ENCODE measurements at places on chromosomes 7 and 10. TPM values are rescaled to one million over a fixed set of nuclear protein-coding genes. Genes with fewer than 3 reads are reported as not detected.

- no peak overlapping the region for H3K27ac ChIP-seq
- no peak for DNase-seq
- H3K4me3 ChIP-seq = no peak overlapping the region
- H3K4me1 ChIP-seq = no peaks in the 10 kb centered on the region
- no peaks in the 10 kb centered on the region for H3K27me3 ChIP-seq
- no peaks in the 10 kb centered on the region for H3K36me3 ChIP-seq
These were observed 172.6 kb upstream of the CACNA2D1 start for GRCh38 chr7:82616059-82616728.

DNA sequence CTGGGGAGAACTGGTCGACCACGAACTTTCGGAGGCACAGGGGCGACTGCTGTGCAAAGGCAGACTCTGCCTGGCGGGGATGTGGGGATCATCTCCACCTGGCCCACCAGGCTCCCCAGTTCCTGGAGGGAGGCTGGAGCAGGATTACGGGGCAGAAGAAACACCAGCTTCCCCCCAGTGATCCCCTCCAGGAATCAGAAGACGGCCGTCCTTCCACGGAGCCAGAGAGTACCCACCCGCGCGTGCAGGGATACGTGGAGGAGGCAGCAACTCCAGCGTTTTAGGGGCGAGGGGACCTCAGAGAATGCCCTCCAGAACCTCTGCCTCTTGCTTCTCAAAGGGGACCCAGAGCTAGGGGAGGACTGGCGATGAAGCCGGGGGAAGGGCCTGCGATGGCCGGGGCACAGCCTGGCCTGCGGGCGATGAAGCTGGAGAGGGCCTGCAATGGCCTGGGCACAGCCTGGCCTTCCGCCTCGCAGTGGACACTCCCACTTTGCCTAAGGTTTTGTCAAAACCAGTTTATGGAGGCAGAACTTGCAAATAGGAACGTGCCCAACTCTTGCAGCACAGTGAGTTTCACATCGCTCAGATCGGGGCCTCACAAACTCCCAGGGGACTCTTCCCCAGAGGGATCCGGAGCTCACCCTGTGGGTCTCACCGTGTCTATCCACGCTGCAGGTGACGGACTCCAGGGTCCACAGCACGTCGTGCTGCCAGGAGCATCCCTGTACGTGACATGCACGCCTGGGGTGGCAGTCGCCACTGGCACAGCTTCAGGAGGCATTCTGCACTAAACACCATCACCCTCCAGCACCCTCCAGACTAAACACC is 77.9 kb upstream of the PDGFA start:
- H3K4me1 ChIP-seq = peaks cover 31% of the 10 kb centered on the region
- no peak overlapping the region for H3K27ac ChIP-seq
- no peaks in the 10 kb centered on the region for H3K36me3 ChIP-seq
- no peaks in the 10 kb centered on the region for H3K27me3 ChIP-seq

DNA sequence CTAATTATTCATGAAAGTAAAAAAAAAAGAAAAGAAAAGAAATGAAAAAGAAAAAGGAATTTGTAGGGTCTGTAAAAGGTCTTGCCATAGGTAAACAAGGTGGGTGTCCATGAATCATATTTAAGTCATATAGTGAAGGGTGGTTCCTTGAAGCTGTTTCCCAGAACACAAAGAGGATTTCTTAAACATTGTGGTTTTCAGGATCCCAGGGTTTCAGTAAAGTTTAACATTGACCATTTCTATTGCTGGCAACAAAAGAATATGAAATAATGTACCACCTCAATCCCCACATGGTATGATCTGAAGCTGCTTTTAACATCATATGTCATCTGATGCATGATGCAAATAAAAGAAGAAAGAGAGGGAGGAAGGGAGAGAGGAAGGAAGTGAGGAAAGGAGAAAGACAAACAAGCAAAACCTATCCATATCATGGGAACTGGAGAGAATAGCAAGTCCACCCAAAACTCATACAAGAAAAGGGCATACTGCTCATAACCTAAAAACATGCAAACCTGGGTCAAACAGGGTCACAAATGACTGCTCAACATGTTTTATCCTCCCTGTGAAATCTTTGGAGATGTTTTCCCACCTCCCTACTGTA is 663.5 kb downstream of the SORCS1 start:
- no peaks in the 10 kb centered on the region for H3K27me3 ChIP-seq
- H3K4me3 ChIP-seq = no peak overlapping the region
- H3K36me3 ChIP-seq = no peaks in the 10 kb centered on the region
- no peaks in the 10 kb centered on the region for H3K4me1 ChIP-seq
- H3K27ac ChIP-seq = no peak overlapping the region

DNA sequence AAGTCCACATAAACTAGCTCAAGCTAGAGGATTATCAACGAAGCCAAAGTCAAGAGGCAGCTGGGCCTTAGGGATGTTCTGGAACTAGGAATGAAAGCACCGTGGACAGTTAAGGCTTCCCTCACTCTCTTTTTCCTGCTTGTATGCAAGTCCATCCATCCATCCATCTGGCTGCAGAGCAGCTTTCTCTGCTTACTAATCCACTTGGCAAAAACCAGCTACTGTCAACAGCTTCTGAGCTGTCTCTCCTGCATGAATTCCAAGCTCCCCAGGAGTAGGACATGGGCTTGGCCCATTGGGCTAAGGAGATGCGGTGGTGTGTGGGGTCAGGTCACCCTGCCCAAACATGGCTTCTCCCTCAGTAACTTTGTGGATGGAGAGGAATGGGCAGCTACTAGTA is 66.2 kb downstream of the NAMPT start:
- H3K27me3 ChIP-seq = no peaks in the 10 kb centered on the region
- no peaks in the 10 kb centered on the region for H3K36me3 ChIP-seq
- DNase-seq = no peak
- peaks cover 51% of the 10 kb centered on the region for H3K4me1 ChIP-seq
- H3K4me3 ChIP-seq = no peak overlapping the region

- no peaks in the 10 kb centered on the region for H3K36me3 ChIP-seq
- H3K27me3 ChIP-seq = no peaks in the 10 kb centered on the region
- H3K4me1 ChIP-seq = peaks cover 5% of the 10 kb centered on the region
- no peak for DNase-seq
- H3K27ac ChIP-seq = no peak overlapping the region
- no peak overlapping the region for H3K4me3 ChIP-seq
These were observed 95.1 kb downstream of the BMPR1A start for GRCh38 chr10:86851328-86852207.

DNA sequence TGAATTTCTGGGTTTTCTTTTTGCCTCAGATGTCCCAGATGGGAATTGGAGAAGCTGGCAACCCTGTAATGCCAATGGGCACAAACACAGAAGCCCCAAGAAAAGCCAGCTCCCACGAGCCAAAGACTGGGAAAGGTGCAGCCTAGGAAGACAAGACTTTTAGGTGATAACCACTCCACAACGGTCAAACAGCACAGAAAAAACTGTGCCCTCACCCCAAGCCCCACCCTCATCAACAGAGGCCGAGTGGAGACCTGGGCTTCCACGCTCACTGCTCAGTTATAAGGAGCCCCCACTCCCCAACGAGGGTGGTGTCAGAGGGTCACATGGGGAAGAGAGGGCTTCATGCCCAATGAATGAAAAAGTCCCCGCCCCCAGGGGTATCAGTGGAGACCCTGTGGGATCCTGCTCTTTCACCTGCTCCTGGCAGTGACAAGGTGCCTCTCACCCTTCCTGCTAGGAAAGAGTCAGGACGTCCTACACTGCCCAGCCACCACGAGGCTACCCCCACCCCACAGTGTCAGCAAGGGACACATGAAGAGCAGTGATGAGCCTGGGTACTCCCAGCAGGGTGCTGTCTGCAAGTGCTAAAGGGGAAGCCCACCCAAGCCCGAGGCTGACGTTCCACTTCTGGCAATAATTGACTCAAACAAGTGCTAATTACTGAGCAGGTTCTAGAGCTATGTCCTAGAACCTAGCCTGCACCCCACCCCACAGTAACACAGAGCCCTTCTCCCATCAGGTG is 8.3 kb downstream of the TMEM273 start:
- H3K36me3 ChIP-seq = no peaks in the 10 kb centered on the region
- H3K4me3 ChIP-seq = no peak overlapping the region
- peak; percentile 57 for DNase-seq
- no peak overlapping the region for H3K27ac ChIP-seq
- H3K27me3 ChIP-seq = no peaks in the 10 kb centered on the region

GRCh38 chr7:98192781-98193457 is 18.3 kb upstream of the BHLHA15 start:
- no peak for DNase-seq
- H3K36me3 ChIP-seq = peaks cover 61% of the 10 kb centered on the region
- H3K27ac ChIP-seq = no peak overlapping the region
- no peak overlapping the region for H3K4me3 ChIP-seq
- no peaks in the 10 kb centered on the region for H3K27me3 ChIP-seq

DNA sequence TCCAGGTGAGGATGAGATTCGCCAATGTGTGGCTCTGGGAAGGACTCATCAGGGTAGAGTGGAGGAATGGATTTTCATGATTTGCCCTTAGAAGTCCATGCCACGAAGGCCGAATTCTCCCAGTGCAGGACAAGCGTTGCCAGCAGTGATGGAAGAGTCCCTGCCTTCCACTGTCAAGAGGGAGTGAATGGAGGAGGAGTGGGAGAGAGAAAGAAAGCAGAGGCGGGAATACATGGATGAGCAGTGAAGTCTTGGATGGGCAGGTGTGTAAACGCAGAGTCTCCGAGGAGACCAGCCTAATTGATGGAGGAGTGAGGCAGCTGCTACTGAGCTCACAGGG is 419.2 kb downstream of the GLRX3 start:
- no peak overlapping the region for H3K27ac ChIP-seq
- DNase-seq = no peak
- H3K4me3 ChIP-seq = no peak overlapping the region
- H3K36me3 ChIP-seq = no peaks in the 10 kb centered on the region
- no peaks in the 10 kb centered on the region for H3K4me1 ChIP-seq

ASAH2 gene
- 2.2 TPM for total RNA-seq

EVX1 gene
- not detected for total RNA-seq

DPP6 gene
- total RNA-seq = 0.35 TPM
